ENCODE measurements at places on chromosomes 6 and 20.

- DNase-seq: no peak
These were observed 9.4 kb downstream of the TFAP2A start for GRCh38 chr6:10405513-10405900.

GRCh38 chr6:79403086-79403485, 134.1 kb downstream of the LCA5 start:
- DNase-seq: no peak

DNA sequence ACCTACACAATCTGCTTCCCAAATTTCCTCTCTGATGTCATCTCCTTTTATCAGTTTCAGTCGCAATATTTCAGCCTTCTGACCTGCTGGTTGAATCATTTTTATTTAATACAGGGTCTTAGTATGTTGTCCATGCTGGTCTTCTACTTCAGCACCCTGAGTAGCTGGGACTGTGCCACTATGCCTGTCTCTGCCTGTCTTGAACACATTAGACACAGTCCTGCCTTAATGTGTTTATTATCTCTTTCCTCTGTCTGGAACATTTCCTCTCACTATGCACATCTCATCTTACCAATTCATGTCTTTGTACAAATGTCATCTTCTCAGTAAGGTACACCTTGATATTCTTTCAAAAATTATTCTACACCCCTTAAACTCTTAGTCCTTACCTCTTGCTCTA, 106.5 kb downstream of the THEMIS start:
- no peak for DNase-seq

DNA sequence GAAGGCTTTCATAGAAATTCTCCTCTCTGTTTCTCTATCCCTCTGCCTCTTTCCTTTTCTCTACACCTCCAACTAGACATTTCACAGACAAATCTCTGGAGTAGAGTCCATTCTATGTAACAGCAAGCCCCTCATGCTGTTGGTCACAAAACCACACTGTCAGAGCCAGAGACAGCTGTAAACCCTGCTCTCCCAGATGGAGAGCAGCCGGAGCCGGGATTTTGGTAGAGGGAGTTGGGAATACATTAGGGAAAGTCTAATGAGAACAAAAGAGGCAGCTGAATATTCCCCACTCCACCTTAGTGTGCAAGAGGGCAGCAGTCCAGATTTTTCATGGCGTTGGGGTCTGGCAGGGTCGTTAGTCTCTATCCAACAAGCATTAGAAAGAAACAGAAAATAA, 68.3 kb upstream of the EDN1 start:
- DNase-seq: no peak

GRCh38 chr6:132730560-132730959, 16.7 kb upstream of the VNN1 start:
- DNase-seq: peak; percentile 73

DNA sequence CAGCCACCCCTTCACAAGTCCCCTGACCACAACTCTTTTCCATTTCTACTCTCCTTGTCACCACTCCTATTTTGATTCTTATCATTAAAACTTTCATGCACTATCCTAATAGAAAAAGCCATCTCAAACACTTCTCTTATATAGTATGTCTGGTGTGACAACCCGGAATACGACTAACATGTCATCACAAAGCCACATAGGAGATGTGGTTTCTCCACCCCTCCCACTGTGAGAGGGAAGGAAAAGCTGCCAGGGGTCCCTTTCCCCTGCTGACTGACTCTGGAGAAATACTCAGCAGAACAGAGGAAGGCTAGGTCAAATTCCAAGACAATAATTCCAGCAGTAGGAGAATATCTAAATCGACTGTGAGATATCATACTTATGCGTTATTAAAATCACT, 193.0 kb upstream of the KCNK16 start:
- no peak for DNase-seq

GRCh38 chr6:27280064-27280539, 32.0 kb downstream of the POM121L2 start:
- no peak for DNase-seq

DNA sequence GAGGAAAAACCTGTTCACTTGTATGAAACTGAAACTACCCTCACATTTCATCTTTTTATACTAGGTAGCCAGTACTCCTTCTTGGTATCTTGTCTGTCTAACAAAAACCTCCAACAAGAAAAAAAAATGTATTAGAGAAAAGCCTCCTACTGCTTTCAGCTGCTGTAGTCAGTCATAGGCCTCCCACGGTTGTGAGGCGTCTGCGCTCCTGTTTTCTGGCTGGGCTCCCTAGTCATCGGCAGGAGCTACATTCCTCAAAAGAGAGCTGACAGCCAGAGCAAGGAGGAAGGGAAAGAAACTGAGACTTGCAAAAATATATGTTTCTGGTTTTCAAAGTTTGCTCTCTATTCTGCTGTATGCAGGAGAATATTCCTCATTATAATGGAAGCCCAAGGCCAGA, 517.0 kb downstream of the LMBRD1 start:
- no peak for DNase-seq

DNA sequence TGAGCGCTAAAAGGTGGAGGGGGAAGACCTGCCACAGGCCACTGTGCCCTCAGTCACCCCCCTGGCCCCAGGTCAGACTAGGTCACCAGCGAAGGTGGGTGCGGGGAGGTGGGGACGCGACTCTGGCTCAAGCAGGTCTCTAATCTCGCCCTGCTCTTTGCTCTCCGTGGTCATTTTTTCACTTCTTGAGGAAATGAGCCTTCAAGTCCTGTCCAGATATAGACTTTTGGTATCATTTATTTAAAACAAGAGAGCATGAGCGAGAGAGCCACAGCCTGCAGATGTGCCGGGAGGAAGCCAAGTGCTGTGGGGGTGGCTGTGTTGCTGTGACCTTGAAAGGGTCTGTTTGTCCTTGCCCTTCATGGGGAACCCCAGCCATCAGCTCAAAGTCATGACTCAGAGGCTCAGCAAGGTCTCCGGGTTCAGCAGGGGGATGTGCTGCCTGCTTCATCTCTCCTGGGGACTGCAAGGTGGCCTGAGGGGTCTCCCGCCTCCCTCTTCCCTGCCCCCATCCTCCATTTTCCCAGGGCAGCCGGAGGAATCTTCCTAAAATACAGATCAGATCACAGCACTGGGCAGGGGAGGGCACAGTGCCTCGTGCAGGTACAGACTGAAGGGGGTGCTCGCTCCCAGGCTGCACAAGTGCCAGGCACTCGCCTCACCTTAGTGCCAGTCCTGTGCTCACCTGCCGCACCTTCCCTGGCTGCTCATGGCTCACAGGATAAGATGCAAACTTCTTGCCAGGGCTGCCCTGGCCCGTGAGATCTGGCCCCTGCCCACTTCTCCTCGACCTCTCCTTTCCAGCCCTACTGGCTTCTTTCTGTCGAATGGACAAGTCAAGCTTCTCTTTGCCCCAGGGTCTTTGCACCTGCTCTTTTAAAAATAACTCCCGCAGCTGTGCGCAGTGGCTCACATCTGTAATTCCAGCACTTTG, 26.5 kb downstream of the SULF2 start:
- no peak for DNase-seq
